ENCODE measurements at places on chromosomes 13 and 19.

GRCh38 chr13:27928805-27929753 lies 9.3 kb downstream of the PDX1 start:
- no peak for DNase-seq

GRCh38 chr19:21765151-21765550 lies 2.2 kb downstream of the ZNF100 start:
- peak; percentile 33 for DNase-seq

DNA sequence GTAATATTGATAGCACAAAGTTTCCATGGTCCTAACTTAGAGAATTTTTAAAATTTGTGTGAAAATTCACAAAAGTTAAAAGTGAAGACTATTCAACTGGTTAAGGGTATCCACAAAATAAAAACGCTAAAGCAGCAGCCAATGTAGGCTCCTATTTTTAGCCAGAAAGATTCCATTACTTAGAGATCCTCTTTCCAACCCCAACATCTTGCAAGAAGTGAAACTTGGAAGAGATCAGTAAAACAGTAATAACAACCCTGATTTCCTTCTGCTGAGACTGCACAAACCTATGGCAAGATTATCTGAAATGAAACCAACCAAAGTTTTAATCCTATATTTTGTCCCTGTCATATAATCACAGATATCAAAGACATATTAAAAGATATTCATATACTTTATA lies 8.5 kb downstream of the TBC1D4 start:
- DNase-seq: no peak

- DNase-seq: no peak
Measured at GRCh38 chr13:114021464-114022308, 47.8 kb upstream of the C13orf46 start.

DNA sequence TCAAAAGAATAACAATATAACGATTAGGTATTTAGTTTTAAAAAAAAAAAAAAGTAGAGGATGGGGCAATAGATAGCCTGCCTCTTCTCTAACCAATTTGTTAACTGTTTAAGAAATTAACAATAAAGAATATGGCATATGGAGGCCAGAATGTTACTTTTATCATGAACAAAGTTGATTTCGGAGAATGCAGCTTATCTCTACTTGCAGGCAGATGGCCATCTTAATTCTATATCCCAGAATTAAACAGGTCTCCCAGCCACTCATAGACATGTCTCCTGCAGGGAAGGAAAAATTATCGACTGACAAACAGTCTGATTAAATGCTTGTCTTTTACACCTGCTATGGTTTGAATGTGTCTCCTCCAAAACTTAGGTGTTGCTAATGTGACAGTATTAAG lies 96.6 kb downstream of the SLC25A15 start:
- no peak for DNase-seq

- no peak for DNase-seq
Measured at GRCh38 chr13:25489238-25489637, 117.5 kb downstream of the ATP8A2 start.

DNA sequence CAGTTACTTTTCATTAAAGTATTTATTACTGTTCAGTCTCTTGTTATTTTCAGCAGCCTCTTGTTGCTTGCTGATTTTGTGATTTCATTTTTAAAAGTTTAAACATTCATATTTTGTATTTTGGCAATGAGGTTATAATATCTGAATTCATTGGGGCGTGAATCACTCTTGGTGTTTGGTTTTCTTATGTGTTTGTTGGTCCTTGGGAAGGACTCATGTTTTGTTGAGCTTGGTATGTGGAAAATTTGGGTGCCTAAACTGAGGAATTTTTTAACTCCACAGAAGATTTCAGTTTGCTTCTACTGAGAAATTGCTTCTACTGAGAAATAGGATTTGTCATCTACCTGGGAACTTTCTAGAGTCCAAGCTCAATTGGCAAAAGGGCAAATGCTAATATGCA lies 38.2 kb downstream of the PDS5B start:
- no peak for DNase-seq

DNA sequence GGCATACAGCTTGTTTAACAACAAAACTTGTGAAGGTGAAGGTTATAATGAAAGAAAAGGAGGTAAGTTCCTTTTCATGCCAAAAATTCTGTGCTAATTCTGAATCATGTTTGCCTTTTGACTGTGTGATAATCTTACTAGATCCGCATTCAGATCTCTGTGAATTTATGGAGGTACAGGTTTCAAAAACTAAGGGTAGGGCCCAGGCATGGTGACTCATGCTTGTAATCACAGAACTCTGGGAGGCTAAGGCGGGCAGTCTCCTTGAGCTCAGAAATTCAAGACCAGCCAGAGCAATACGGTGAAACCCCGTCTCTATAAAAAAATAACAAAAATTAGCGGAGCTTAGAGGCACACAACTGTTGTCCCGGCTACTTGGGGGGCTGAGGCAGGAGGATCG lies 45.9 kb downstream of the PCDH9 start:
- no peak for DNase-seq

DNA sequence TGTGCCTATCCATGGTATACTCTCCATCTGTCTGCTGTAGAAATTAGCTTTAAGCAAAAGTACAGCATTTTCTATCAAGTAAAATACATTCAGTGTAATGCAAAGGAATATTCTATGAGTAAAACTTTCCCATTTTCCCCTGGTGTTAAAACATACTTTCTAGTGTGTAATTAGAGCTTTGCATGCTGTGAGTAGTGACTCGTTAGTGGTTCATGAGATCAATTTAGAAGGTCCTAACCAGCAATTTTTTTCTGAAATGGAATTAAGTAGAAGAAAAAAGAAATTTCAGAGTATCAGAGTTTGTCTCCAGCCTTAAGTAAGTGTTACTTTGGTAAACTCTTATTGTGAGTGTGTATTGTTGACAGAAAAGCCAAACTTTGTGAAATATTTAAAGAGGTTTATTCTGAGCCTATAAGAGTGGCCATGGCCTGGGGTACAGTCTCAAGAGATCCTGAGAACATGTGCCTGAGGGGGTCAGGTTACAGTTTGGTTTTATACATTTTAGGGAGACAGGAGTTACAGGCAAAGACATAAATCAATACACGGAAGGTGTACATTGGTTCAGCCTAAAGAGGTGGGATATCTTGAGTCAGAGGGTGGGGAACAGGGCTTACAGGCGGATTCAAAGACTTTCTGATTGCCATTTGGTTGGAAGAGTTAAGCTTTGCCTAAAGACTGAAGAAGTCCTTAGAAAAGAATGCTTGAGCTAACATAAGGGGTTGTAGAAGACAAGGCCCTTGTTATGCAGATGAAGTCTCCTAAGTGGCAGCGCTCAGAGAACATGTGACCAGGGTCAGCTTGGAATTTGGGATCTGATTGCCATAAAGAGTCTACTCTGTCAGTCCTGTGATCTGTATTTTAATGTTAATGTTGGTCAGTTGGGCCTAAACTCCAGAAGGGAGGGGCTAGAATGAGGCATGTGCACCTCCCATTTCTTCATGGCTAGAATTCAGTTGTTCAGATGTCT lies 25.5 kb downstream of the FAM187B start:
- DNase-seq: no peak

DNA sequence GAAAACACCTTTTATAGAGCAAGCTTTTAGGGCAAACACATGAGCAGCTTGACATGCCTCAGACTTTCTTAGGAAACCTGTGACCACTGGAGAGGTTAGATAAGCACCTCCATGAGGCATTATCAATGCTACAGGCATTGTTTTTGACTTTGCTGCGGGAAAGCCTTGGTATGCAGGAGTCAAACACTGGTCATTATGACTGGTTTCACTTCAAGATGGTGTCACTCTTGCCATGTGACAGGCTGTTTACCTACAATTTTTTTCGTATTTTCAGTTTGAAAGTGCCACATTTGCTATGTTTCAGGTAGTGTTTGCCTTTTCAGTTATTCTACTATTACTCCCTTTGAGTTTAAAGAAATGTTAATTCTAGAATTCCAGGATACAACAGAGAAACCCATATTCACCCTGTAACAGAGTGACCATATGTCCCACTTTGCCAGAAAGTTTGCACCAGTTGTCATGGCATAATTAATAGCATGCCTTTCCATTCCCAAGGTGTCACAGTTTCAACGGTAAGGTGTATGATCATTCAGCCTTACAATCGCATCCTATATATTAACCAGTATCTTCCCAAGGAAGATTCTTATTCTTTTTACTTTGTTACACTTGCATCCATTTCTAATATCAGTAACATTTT lies 33.0 kb downstream of the USP12 start:
- DNase-seq: no peak

- no peak for DNase-seq
Measured at GRCh38 chr19:53944416-53944815, 18.3 kb upstream of the CACNG8 start.

DNA sequence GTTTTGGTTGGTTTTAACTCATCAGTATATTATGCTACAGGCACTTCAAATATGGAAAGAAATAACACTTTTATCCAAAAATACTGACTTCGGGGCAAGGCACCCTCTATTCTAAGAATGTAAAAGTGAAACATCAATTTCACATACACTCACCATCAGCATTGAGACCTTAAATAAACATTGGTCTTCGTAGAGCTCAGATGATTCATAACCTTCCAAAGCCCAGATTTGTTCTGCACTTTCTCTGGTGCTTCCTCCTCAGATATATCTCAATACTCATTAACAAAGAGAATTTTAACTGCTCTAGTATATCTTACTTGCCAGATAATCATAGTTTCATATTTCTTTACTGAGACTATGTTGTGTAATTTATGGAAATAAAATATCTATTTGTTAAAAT lies 794.3 kb downstream of the LIG4 start:
- DNase-seq: no peak

Measured in activated CD4-positive, alpha-beta T cell treated with anti-CD3 and anti-CD28 coated beads for 48 hours (primary cell).